ENCODE measurements at places on chromosomes 12 and 14. TPM values are rescaled to one million over a fixed set of nuclear protein-coding genes. Genes with fewer than 3 reads are reported as not detected.

DNA sequence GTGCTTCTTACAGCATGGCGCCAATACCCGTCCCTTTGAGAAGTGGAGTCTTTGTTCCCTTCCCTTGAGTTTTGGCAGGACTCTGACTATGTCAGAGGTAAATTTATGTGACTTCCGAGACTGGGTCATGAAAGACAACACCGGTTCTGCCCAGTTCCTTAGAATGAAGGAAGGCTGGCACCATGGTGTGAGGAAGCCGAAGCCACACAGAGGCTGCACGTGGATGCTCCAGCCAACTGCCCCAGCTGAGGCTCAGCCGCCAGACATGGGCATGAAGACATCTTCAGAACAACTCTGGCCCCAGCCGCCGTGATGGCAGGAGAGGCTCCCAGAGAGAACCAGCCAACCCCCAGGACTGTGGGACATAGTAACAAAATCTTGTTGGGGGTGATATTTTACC, 111.2 kb downstream of the CALM1 start:
- DNase-seq: no peak

GRCh38 chr12:126447346-126447745, 1382.1 kb downstream of the AACS start:
- no peak for DNase-seq

AMN gene
- not detected for total RNA-seq

- DNase-seq: peak; percentile 43
Observed at GRCh38 chr12:110269622-110270124, 11.4 kb upstream of the ATP2A2 start.

DNA sequence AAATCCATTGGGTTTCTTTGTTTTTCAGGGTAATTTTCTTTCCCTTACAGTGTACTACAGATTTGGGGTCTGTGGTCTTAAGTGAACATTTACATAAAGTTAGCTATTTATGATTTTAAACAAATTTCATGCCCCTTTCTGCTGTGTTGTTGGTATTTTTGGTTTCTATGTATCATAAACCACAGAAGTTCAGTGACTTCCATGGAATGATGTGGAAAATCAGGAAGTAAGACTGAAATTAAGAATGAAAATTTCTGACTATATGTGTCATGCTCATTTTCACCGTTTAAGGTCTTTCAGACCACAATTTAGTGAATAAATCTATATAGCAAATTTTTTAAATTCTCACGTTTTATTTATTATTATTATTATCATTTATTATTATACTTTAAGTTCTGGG, 31.7 kb downstream of the ETV6 start:
- DNase-seq: no peak

DNA sequence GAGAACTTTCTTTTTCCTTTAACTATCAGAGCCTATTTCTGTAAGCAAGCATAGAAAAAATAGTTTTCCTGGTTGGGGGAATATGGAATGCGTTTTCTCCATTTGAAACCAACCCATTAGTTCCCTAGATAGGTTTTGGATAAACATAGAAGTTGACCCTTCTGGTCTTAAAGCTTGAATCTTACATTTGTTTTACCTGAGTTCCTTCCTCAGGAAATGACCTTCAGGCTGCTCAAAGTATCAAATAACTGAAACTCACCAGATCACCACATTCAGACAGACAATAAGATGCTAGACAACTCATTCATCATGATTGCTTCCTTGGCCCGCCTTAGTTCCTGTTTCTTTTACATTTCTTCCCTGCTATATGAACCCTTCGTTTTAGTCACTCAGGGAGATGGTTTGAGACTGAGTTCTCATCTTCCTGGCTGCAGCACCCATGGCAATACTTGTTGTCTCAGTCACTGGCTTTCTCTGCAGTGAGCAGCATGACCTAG, 52.2 kb downstream of the LRP6 start:
- peak; percentile 19 for DNase-seq

DNA sequence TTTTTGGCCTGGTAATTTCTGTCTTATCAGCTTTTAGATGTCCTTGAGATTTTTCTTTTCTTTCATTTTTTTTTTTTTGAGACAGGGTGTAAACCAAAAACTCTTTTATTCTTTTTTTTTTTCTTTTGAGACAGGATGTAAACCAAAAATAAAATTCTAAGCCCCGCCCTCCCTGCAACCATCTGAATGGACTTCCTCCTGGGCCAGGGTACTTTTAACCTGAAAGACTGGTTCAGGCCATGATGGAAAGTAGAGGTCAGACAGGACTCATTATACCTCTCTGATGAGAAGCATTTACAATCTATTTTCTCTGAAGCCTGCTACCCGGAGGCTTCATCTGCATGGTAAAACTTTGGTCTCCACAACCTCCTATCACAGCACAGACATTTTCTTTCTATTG, 33.5 kb upstream of the TCL1B start:
- no peak for DNase-seq

GRCh38 chr12:83866477-83866876, 1046.1 kb downstream of the SLC6A15 start:
- DNase-seq: no peak

DNA sequence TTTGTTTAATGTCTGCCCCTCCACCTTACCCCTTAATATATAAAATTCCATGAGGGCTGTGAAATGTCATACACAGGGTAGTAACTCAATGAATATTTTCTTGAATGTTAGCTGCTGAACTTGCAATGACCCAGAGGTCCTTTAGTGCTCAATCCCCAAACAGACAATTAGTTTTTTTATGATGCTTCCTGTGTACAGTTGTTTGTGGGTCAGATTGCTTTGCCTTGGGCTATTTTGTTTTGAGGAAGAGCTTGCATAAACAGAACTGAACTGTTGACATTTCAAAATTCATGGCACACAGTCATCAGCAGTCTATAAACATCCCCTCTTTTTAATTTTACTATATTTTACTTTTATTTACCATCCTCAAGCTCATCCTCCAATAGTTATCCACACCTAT, 820.5 kb upstream of the SEL1L start:
- DNase-seq: no peak

GRCh38 chr12:113207613-113208040, 13.6 kb upstream of the TPCN1 start:
- DNase-seq: no peak

SERPINA1 gene
- total RNA-seq: 30.3 TPM

GRCh38 chr14:95006479-95006878, 150.8 kb downstream of the DICER1 start:
- peak; percentile 20 for DNase-seq

DNA sequence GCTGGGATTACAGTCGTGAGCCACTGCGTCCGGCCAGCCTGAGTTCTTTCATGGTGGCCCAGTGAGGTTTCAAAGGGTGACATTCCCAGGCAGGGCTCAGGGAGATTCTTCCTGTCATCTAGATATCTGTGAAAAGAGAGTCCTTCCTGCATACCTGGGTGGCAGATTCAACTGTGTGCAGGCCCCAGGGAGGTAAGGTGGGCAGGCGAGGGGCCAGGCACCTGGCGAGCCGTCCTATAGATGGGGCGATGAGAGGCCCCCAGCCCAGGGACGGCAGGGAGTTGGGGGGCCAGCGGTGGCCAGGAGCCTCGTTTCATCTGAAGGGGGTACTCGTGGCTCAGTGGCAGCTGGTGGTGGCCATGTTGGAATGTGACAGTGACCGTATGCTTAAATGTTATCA, 7.1 kb upstream of the EP400 start:
- DNase-seq: no peak

DNA sequence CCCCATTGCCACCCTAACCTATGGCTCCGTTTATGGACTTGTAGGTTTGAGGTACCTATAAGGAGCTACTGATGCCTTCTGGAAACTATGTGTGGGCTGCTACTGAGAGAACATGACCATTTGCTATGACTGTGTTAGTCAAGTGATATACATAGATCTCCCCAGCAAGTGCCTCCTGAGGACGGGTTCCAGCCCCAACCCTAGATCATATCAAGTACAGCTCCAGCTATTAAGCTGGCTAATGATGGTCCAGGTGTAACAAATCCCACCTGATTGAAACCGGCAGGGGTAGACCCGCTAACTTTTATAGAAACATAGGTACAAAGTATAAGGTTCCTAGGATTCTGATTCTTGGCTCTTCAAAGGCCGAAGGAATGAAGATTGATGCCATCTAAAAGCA, 23.7 kb downstream of the NINJ2 start:
- DNase-seq: no peak

CDKL1 gene
- total RNA-seq: 13.7 TPM

ADAMTS20 gene
- total RNA-seq: not detected

GCH1 gene
- total RNA-seq: 8.9 TPM

DNA sequence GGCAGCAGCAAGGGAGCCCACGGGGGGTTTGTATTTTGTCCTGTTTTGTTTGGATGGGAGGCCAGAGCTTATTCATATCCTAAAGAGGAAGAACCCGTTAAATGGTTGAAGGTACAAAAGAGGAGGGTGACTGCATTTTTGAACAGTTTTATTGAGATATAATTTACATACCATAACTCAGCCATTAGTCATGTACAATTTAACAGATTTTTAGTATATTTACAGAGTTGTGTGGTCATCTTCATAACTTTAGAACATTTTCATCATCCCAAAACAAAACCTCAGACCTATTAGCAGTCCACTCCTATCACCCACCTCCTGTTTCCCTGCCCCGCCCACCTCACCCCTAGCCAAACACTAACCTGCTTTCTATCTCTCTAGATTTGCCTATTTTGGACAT, 12.6 kb downstream of the NRDE2 start:
- DNase-seq: no peak

- DNase-seq: no peak
Observed at GRCh38 chr12:77072833-77073495, 7.6 kb upstream of the E2F7 start.

TMEM119 gene
- 1.0 TPM for total RNA-seq

ANO2 gene
- 0.35 TPM for total RNA-seq

DNA sequence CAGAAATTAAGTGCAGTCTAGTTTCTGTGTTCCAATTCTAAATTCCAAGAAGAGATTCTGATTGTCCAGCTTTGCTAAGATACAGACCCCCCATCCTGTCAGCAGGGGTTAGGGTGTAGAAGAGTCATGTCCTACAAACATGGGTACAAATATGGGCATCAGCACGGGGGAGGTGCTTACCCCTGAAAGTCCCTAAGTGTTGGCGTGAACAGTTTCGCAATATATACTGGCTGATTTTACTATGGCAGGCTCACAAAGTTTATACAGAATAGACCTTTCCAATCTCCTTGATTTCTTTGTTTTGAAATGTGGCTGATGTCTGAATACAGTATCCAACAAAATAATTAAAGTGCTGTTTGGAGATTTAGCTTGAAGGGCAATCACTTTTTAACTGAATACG, 71.6 kb upstream of the PPM1H start:
- DNase-seq: no peak

DNA sequence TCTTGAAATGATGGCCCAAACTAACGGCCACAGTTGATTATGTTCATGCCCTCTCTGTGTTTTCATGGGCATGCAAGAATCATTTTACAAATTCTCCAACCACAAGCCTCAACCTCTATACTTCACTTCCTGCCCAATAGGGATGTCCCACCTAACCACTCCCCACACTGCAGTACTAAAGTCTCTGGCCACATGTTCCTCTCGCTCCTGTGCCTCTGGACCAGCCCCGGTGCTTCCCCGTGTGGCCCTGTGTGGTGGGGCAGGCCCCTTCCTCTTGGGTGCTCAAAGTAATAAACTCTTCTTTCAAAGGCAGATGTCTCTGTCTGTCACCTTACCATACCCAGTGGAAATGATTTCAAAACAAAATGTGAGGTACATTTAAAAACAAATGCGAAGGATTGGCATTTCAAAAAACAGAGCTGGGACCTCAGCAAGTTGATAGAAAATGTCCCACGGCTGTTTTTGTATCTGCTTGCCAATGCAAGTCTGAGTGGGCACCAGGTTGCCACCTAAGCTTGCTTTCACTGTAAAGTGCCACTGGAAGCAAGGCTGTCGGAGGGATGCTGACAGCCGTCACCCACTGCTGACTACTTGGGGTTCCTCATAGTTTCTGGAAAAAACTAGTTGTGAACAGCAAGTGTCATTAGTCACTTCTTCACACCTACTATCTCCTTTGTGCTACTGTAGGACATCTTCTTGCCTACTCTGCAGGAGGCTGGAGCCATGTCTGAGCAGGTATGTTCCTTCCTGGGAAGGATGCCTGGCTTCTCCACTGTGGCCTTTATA, 8.2 kb upstream of the SERPINA11 start:
- no peak for DNase-seq

DNA sequence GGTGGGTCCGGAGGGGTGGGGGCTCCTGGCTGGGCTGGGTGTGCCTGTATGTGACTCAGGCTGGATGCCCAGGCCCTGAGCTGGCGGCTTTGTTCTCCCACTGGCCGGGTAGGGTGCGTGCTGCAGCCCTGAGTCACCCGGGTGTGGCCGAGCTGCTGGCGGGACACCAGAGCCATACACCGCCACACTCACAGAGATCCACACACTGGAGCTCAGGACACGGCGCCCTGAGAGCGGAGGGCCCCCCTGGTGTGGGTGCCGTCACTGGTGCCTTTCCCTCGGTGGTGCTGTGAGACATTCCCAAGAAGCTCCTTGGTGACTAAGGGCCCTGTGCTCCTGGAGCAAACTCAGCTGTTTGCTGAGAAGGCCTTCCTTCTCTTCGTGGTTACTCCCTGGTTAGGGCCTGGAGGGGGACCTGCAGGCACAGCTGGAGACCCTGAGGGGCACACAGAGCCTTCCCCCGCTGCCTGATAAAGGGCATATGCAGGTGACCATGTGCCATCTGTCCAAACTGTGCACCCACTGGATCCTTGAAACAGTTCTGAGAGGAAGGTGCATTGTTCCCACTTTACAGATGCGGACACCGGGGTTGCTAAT, 44.3 kb downstream of the KRT80 start:
- DNase-seq: peak; percentile 99

OASL gene
- total RNA-seq: 0.66 TPM

DNA sequence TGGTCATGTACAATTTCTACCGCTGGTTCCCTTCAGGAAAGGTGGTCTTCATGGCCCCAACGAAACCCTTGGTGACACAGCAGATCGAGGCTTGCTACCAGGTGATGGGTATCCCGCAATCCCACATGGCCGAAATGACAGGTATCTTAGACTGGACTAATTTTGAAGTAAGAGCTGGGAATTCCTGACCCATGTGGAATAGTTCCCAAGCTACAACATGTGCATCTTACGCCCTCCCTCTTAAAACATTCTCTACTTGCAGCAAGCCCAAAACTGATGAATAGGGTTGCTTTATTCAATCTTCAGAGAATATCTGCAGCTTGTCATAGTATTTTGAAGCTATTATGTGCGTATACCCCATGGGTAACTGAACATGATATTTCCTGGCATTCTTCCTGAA, 669 bp downstream of the FANCM start:
- no peak for DNase-seq

GRCh38 chr12:93918900-93919299, 229.5 kb upstream of the PLXNC1 start:
- DNase-seq: no peak

JPH4 gene
- not detected for total RNA-seq

- no peak for DNase-seq
Observed at GRCh38 chr14:101853455-101854018, 92.0 kb downstream of the PPP2R5C start.

KRT82 gene
- total RNA-seq: not detected

GRCh38 chr14:89303456-89304435, 113.3 kb downstream of the FOXN3 start:
- peak; percentile 3 for DNase-seq

GRCh38 chr12:52126605-52127578, 47.4 kb downstream of the SMIM41 start:
- DNase-seq: no peak

- DNase-seq: no peak
Observed at GRCh38 chr12:42002563-42002962, 142.1 kb downstream of the GXYLT1 start.

GRCh38 chr14:68634332-68634731, 158.5 kb downstream of the ZFP36L1 start:
- no peak for DNase-seq

Measured in mammary epithelial cell (primary cell).